ENCODE measurements at places on chromosomes 6 and 20. TPM values are rescaled to one million over a fixed set of nuclear protein-coding genes. Genes with fewer than 3 reads are reported as not detected.

HLA-G gene
- 13.2 TPM for total RNA-seq

SNAP91 gene
- total RNA-seq: not detected

SLC26A8 gene
- total RNA-seq: not detected

SAMD3 gene
- not detected for total RNA-seq

HMGN3 gene
- total RNA-seq: 14.2 TPM

SMIM13 gene
- 16.4 TPM for total RNA-seq

GPR6 gene
- not detected for total RNA-seq

C20orf96 gene
- total RNA-seq: 0.64 TPM

BPIFA1 gene
- total RNA-seq: not detected

CRNKL1 gene
- total RNA-seq: 14.1 TPM

CITED2 gene
- 10.3 TPM for total RNA-seq

CST4 gene
- total RNA-seq: not detected

SMPDL3A gene
- 7.4 TPM for total RNA-seq

FOXQ1 gene
- total RNA-seq: 3.1 TPM

ABT1 gene
- 16.8 TPM for total RNA-seq

ROS1 gene
- 0.26 TPM for total RNA-seq

EYS gene
- 0.26 TPM for total RNA-seq

GCLC gene
- 74.8 TPM for total RNA-seq

ZNF217 gene
- 31.6 TPM for total RNA-seq

WFDC2 gene
- total RNA-seq: not detected

CLVS2 gene
- not detected for total RNA-seq
